ENCODE measurements at places on chromosomes 5 and 9.

GRCh38 chr9:131815970-131816873 is 76.3 kb upstream of the RAPGEF1 start:
- no peak for DNase-seq

GRCh38 chr5:74408150-74409043 is 232.1 kb downstream of the ENC1 start:
- no peak for DNase-seq

DNA sequence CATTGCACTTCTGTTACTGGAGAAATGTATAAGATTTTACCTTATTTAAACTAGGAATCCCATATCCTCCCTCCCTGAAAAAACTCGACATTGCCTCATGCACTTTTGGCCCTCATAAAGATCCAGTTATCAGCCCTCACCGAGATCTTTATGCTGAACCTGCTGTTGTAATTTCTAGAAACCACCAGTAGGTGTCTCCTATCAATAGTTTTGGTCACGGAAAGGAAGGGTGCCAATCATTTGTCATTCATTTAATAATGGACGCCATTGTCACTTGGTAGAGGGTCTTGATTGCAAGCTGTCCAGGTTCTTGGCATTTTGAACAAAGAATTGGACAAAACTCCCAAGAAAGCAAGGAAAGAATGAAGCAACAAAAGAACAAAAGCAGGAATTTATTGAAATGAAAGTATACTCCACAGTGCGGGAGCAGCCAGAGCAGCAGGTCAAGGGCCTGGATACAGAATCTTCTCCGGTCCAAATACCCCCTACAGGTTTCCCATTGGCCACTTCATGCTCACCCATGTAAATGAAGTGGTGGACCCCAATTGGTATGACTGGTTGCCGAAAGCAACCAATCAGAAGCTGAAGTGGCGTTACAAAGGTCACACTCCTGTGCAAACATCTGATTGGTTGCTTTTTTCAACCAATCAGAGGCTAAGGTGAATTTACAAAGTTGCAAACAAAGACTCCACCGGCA is 524.3 kb downstream of the PSAT1 start:
- DNase-seq, result no peak

GRCh38 chr9:114425126-114425525 is 37.3 kb upstream of the AKNA start:
- no peak for DNase-seq

GRCh38 chr5:88686726-88687125 is 196.3 kb downstream of the MEF2C start:
- DNase-seq, result no peak
